ENCODE measurements at places on chromosomes 6 and 20. TPM values are rescaled to one million over a fixed set of nuclear protein-coding genes. Genes with fewer than 3 reads are reported as not detected.

KHDC3L gene
- not detected for total RNA-seq

SPAG4 gene
- total RNA-seq: 3.2 TPM

VGLL2 gene
- not detected for total RNA-seq

SMOC2 gene
- total RNA-seq: not detected

CBLN4 gene
- not detected for total RNA-seq

Data from mammary microvascular endothelial cell (primary cell).